ENCODE measurements at places on chromosomes 7 and 10. TPM values are rescaled to one million over a fixed set of nuclear protein-coding genes. Genes with fewer than 3 reads are reported as not detected.

GIMAP8 gene
- total RNA-seq, result 6.9 TPM

CDHR1 gene
- 0.08 TPM for total RNA-seq

NEURL1 gene
- 3.7 TPM for total RNA-seq

TMEM225B gene
- 1.8 TPM for total RNA-seq

NEUROD6 gene
- not detected for total RNA-seq

GRCh38 chr7:34096198-34096651, 190.9 kb downstream of the BMPER start:
- H3K36me3 ChIP-seq, result no peaks in the 10 kb centered on the region
- H3K4me1 ChIP-seq, result peaks cover 8% of the 10 kb centered on the region
- H3K27me3 ChIP-seq, result no peaks in the 10 kb centered on the region
- H3K4me3 ChIP-seq, result no peak overlapping the region
- H3K27ac ChIP-seq, result no peak overlapping the region

DNA sequence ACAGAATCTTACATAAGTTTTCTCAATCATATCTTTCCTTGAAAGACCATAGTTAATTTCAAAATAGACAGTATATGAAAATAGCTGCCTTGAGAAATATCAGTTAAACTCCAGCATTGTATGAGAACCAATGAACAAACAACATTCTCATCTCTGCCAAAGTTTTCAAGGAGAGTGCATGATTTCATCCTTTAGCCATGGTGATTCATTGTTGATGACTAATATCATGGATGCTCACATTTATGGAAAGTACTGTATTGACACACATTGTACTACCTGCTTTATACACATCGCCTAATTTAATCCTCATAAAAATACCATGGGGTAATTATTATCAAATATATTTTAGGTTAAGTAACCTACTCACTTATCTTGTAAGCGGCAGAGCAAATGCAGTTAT, 250.3 kb downstream of the CNTNAP2 start:
- no peak overlapping the region for H3K27ac ChIP-seq
- no peak for DNase-seq
- H3K36me3 ChIP-seq, result no peaks in the 10 kb centered on the region
- H3K4me3 ChIP-seq, result no peak overlapping the region

- DNase-seq, result no peak
- no peaks in the 10 kb centered on the region for H3K4me1 ChIP-seq
- no peak overlapping the region for H3K27ac ChIP-seq
- no peaks in the 10 kb centered on the region for H3K36me3 ChIP-seq
Observed at GRCh38 chr7:41305001-41305400, 397.9 kb downstream of the INHBA start.

GRCh38 chr10:132037676-132037975, 28.1 kb upstream of the JAKMIP3 start:
- H3K27ac ChIP-seq, result no peak overlapping the region
- no peaks in the 10 kb centered on the region for H3K36me3 ChIP-seq
- H3K4me3 ChIP-seq, result no peak overlapping the region
- no peaks in the 10 kb centered on the region for H3K27me3 ChIP-seq
- peaks cover 4% of the 10 kb centered on the region for H3K4me1 ChIP-seq

DNA sequence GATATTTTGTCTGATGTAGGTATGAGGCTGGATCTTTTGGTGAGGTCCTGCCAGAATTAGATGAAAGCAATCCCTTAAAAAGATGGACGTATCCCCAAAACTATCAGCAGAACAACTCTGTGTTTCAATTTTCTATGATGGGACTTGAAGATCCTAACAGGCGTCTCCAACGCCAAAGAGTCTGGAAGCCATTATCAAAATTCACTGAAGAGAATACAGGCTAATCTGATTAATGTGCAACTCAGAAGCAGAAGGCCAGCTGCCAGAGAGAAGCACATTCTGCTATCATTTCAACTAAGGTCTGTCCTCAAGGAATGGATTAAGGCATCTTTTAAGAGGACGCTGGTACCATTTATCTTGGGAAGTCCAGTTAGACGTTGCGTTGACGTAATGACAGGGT, 119.7 kb downstream of the FGFR2 start:
- no peak overlapping the region for H3K27ac ChIP-seq
- H3K4me3 ChIP-seq, result no peak overlapping the region
- DNase-seq, result no peak
- H3K27me3 ChIP-seq, result no peaks in the 10 kb centered on the region
- no peaks in the 10 kb centered on the region for H3K36me3 ChIP-seq

- DNase-seq, result no peak
- no peak overlapping the region for H3K4me3 ChIP-seq
- no peaks in the 10 kb centered on the region for H3K27me3 ChIP-seq
- H3K36me3 ChIP-seq, result no peaks in the 10 kb centered on the region
Observed at GRCh38 chr10:11012421-11013295, 5.0 kb upstream of the CELF2 start.

DNA sequence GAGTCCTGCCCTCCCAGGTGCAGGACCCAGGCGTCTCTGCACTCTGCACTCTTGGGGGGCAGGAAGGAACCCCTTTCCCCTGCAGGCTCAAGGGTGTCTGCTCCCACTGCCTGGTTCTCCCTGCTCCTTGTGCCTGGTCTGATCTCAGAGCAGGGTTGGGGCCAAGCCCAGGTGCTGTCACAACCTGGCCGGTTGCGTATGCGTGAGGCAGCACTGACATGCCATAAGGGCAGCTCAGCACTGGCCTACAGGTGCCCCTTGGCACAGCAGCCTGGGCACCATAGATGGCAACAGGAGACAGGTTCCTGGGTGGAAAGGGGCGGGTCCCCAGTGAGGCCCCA, 33.2 kb downstream of the DKK1 start:
- H3K36me3 ChIP-seq, result no peaks in the 10 kb centered on the region
- DNase-seq, result no peak
- H3K27me3 ChIP-seq, result no peaks in the 10 kb centered on the region
- no peak overlapping the region for H3K4me3 ChIP-seq

- no peaks in the 10 kb centered on the region for H3K27me3 ChIP-seq
- no peak overlapping the region for H3K4me3 ChIP-seq
- no peak for DNase-seq
- H3K4me1 ChIP-seq, result peaks cover 2% of the 10 kb centered on the region
- no peaks in the 10 kb centered on the region for H3K36me3 ChIP-seq
Observed at GRCh38 chr10:14092799-14093198, 237.9 kb downstream of the FRMD4A start.

GRCh38 chr10:73867126-73867807, 7.1 kb downstream of the CAMK2G start:
- no peak for DNase-seq
- H3K4me1 ChIP-seq, result no peaks in the 10 kb centered on the region
- H3K4me3 ChIP-seq, result no peak overlapping the region
- no peaks in the 10 kb centered on the region for H3K36me3 ChIP-seq
- no peaks in the 10 kb centered on the region for H3K27me3 ChIP-seq

Data from ovary (tissue), 10 donors.